NCI-H460 (cell line): ENCODE measurements at places on chromosomes 16 and 17. TPM values are rescaled to one million over a fixed set of nuclear protein-coding genes. Genes with fewer than 3 reads are reported as not detected.

Gene SPIRE2
- 29.1 and 34.1 TPM in 2 replicates for total RNA-seq

Gene LRRC75A
- 0.17 and 0.32 TPM in 2 replicates for total RNA-seq

Gene TBC1D3C
- not detected in 2 replicates for total RNA-seq

Gene PRAC2
- not detected in 2 replicates for total RNA-seq

Gene GALR2
- not detected in 2 replicates for total RNA-seq

Gene RNF222
- not detected in 2 replicates for total RNA-seq

Gene TPSD1
- total RNA-seq = not detected in 2 replicates

Gene RAMP2
- total RNA-seq = 0.63 and 0.74 TPM in 2 replicates

Gene ITGB4
- 14.5 and 18.0 TPM in 2 replicates for total RNA-seq

Gene SLC12A3
- not detected in 2 replicates for total RNA-seq

Gene KRTAP4-6
- total RNA-seq = not detected in 2 replicates

Gene KRT39
- total RNA-seq = not detected in 2 replicates

Gene PRSS22
- total RNA-seq = not detected in 2 replicates

Gene DRC7
- not detected in 2 replicates for total RNA-seq

Gene CCL4
- total RNA-seq = not detected in 2 replicates

Gene CORO6
- total RNA-seq = 0.63 and 0.87 TPM in 2 replicates

Gene ATP2A3
- 3.5 and 3.6 TPM in 2 replicates for total RNA-seq

Gene KRTAP2-1
- not detected in 2 replicates for total RNA-seq

Gene NUP85
- 46.6 and 51.0 TPM in 2 replicates for total RNA-seq

Gene ALDH3A1
- total RNA-seq = 403 and 460 TPM in 2 replicates

Gene CCL17
- not detected in 2 replicates for total RNA-seq

Gene CHRNE
- total RNA-seq = not detected in 2 replicates

Gene RUNDC3A
- not detected in 2 replicates for total RNA-seq

Gene KIF2B
- not detected in 2 replicates for total RNA-seq

Gene AOC3
- total RNA-seq = 1.2 and 1.4 TPM in 2 replicates

Gene HSPB9
- 0.07 TPM in 1 of 2 replicates, not detected in the other for total RNA-seq

Gene CNTROB
- total RNA-seq = 21.0 and 23.9 TPM in 2 replicates

Gene TMEM114
- not detected in 2 replicates for total RNA-seq

Gene ATP6V0A1
- total RNA-seq = 19.5 and 25.7 TPM in 2 replicates

Gene HCFC1R1
- 29.3 and 33.4 TPM in 2 replicates for total RNA-seq

Gene BRCA1
- 37.6 and 42.2 TPM in 2 replicates for total RNA-seq

Gene CLEC18B
- total RNA-seq = 0.42 and 0.95 TPM in 2 replicates

Gene SCIMP
- not detected in 2 replicates for total RNA-seq

Gene ABCA3
- 11.7 and 12.2 TPM in 2 replicates for total RNA-seq

Gene KRTAP16-1
- total RNA-seq = not detected in 2 replicates

Gene CSH2
- total RNA-seq = not detected in 2 replicates

Gene KRTAP1-1
- total RNA-seq = not detected in 2 replicates

Gene VTN
- 7.1 and 7.6 TPM in 2 replicates for total RNA-seq

Gene ACSM5
- total RNA-seq = not detected in 2 replicates

Gene VMP1
- 118 and 133 TPM in 2 replicates for total RNA-seq

Gene SMIM22
- not detected in 2 replicates for total RNA-seq

Gene TLK2
- 41.3 and 46.7 TPM in 2 replicates for total RNA-seq

Gene COX6A2
- total RNA-seq = not detected in 2 replicates

Gene ORC6
- 24.3 and 29.1 TPM in 2 replicates for total RNA-seq

Gene SDK2
- 0.02 TPM in 1 of 2 replicates, not detected in the other for total RNA-seq

Gene SCGB1C2
- total RNA-seq = not detected in 2 replicates

Gene MYH13
- not detected in 2 replicates for total RNA-seq

Gene SRCIN1
- total RNA-seq = 2.8 and 3.0 TPM in 2 replicates

Gene SLC52A1
- total RNA-seq = 0.12 and 0.35 TPM in 2 replicates

Gene TNFRSF17
- not detected in 2 replicates for total RNA-seq

Gene SLX1B
- total RNA-seq = 25.2 and 26.8 TPM in 2 replicates

Gene SLC13A2
- total RNA-seq = not detected in 2 replicates

Gene UTS2R
- total RNA-seq = not detected in 2 replicates

Gene MYCBPAP
- 0.89 and 1.0 TPM in 2 replicates for total RNA-seq

Gene KRTAP17-1
- not detected in 2 replicates for total RNA-seq
